ENCODE measurements at places on chromosomes 3 and 15. TPM values are rescaled to one million over a fixed set of nuclear protein-coding genes. Genes with fewer than 3 reads are reported as not detected.

HCLS1 gene
- not detected for total RNA-seq

NME9 gene
- not detected for total RNA-seq

STRA6 gene
- total RNA-seq: 12.9 TPM

PLS1 gene
- total RNA-seq: 9.5 TPM

KLF13 gene
- total RNA-seq: 20.8 TPM

ROPN1 gene
- total RNA-seq: not detected

CFAP91 gene
- total RNA-seq: 0.17 TPM

FAM81A gene
- total RNA-seq: 3.9 TPM

CD200R1 gene
- total RNA-seq: not detected

GHSR gene
- not detected for total RNA-seq

IGSF10 gene
- under 0.01 TPM for total RNA-seq

CLSTN2 gene
- total RNA-seq: 3.9 TPM

SMCO1 gene
- not detected for total RNA-seq

IQCH gene
- 1.4 TPM for total RNA-seq

FOXL2 gene
- 0.06 TPM for total RNA-seq

TEX9 gene
- total RNA-seq: 9.5 TPM

DNA sequence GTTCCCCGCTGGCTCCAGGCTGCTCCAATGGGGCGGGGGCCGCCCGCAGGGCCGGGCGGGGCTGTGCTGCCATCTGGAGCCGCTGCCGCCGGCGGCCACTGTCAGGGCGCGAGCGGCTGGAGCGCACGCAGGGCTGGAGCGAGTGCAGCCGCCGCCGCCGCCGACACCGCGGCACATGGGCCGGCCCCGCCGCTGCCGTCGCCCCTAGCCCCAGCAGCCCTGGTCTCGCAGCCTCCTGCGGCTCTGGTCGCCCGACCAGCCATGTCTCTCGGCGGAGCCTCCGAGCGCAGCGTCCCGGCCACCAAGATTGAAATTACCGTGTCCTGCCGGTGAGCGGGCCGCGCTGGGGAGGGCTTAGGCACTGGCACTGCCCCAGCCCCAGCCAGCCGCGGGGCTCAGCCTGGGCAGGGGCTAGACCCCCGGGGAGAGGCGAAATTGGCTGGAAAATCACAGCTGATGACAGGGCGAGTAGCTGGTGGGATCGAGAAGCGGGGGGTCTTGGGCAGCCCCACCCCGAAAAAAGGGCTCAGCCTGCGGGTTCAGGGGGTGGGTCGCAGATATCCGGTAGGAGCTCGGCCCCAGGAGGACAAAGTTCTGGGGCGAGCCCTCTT lies at the start of gene CPNE9:
TSS of gene CPNE9 (plus strand) at position 98 of the 611 bp plus-strand sequence. CDS start at position 262, 164 bp downstream.
- no peak for DNase-seq

GRCh38 chr3:24315971-24316370 lies 178.7 kb downstream of the THRB start:
- no peak for DNase-seq

DNA sequence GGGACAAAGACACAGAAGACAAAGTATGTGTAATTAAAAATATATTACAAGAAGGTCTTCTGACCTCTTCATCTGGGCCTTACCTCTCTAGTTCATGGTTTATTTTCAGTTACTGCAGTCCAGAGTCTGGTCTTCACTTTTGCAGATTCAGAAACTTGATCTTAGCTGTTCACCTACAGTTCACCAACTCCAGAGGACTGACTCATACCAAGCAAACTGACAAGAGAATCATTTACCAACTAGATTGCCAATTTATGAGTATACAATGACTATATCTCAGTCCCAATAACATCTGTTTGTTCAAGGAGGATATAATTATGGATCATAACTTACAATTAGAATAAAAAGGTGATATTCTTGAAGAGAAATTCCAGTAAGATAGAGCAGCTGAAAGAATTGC lies 9.0 kb downstream of the P2RY1 start:
- DNase-seq: no peak

GRCh38 chr15:99181545-99181971 lies 67.8 kb downstream of the TTC23 start:
- no peak for DNase-seq

- no peak for DNase-seq
Observed at GRCh38 chr15:93860701-93861100, 370.7 kb upstream of the MCTP2 start.

DNA sequence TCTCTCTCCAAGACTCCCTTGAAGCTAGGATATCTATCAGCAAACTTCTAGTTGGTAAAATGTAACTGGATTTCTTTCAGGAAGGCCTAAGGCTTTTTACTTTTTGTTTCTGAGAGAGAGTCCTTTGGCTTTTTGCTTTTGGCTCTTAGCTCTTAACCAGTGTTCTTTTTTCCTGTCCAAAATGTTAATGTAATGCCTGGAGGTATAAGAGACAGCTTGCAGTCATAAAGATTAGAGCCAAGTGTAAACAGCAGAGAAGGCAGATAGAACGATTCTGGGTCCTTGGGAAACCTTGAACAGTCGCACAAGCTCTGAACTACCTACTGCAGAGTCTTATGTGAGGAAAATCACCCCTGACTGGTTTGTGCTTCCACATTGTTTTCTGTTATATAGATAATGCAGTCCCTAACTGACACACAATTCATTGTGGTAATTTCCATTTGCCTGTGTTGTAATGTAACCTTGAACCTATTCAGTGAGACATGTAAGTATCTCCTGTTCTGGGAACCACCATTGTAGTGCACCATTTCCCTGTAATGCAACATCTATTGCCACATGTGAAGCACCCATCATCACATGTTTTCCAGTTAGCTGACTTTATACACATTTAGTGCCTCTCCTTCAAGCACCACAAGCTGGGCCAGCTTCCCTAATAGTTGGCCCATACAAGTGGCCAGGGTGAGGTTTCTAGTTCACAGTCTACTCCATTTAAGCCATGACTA lies 1311.9 kb downstream of the ROBO1 start:
- DNase-seq: no peak

GRCh38 chr3:42308651-42309050 lies 42.7 kb upstream of the CCK start:
- DNase-seq: no peak

DNA sequence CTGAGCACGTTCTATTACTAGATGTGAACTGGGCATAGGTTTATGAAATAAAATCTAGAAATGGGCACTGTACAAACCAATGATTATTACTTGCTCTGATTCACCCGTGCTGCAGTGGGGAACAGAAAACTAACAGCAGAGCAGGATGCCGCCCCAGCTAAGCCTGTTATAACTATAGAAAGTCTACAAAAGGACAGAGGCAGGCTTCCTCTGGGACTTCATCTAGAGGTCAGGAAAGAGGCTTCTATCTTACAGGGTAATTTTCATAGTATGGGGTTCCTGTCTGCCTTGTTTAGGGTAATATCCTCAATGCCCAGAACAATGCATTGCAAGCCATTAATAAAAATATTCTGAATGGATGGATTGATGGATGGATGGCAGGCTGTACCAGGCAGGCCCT lies 177.0 kb upstream of the TBL1XR1 start:
- DNase-seq: no peak

DNA sequence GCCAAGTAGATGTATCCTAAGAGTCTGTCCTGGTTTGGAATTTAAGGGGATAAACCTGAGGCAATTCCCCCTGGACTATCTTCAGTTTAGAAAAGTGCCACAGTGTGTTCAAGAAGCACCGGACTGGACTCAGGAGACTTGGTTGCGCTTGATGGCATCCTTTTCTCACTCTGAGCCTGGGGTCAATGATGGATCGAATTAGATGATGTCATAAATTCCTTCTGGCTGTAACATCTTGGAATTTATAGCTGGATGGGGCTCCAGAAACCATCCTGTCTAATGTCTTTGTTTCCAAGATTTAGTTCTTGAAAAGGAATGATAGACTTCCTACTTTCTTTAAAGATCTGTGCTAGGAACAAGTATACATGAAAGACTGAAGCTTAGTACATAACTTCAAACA lies 280.6 kb downstream of the LPP start:
- no peak for DNase-seq

GRCh38 chr3:186096290-186096689 lies 12.6 kb downstream of the ETV5 start:
- DNase-seq: no peak

DNA sequence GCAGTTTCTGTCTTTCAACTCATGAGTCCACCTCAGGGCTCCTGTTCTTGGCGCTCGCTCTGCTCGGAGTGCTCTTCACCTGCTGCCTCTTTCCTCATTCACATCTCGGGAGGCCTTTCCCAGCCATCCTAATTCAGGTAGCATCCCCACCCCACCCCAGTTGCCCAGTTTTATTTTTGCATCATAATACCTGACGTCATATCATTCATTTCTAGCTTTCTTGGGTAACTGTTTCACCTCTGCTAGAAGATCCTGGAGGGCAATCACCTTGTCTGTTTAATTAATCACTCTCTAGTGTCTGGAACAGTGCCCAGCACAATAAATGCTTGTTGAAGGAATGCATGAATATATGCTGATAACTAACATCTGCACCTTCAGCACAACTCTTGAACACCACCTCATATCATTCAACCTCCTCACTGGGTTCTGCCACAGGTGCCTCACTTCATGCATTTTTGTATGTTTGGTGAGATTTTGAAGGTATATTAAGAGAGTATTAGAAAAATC lies 7.6 kb downstream of the NUSAP1 start:
- no peak for DNase-seq

- no peak for DNase-seq
Observed at GRCh38 chr3:149430216-149430615, 44.3 kb upstream of the TM4SF4 start.

DNA sequence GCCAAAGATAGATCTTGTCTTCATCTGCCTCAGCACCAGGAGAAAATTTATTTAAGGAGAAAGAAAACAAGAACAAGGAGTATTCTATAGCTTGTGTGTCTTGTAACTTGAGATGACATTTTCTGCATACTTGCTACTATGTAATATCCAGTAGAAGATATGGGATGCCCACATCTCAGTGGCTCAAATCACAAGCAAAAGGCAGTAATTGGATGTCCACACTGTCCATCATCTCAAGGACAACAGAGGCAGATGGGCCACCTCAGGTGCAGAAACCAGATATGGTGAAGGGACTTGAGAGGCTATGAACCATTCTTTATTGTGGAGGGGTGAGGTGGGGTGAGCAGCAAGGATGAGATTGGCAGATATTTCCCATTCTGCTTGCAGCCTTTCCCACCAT lies 309.0 kb downstream of the GBE1 start:
- no peak for DNase-seq

- DNase-seq: no peak
Observed at GRCh38 chr15:20358066-20358778, 183.4 kb downstream of the GOLGA6L6 start.

GRCh38 chr3:49476563-49476962 lies 6.5 kb downstream of the DAG1 start:
- no peak for DNase-seq

DNA sequence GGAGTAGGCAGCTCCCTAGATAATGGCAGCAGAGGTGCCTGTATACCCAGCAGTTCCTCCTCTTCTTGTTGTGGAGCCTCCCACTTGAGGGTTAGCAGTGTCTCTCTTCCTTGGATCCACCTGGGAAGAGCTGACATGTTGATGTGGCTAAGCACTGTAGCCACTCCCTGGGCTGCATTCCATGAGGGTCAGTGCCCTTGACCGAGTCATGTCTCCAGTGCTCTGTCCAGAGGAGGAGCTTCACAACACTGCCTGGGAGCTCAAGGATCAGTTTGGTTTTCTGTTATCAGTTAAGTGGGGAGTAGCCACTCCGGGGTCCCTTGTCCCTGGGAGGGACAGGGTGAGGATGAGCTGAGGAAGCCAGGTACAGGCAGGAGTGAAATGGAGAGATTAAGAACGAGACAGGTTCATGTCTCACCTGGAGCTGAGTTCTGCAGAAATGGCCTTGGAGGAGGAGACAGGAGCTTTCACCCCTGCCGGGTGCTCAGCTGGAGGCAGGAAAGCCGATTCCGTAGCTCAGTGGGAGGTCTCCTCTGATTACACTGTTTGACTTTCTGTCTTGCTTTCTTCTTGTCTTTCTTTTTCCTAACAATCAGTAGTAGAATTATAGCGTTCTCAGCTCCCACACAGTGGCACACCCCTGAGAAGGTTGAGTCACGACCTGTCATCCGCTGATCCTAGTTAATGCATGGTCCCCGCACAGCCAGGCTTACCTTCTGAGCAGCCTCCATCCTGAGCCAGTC lies 57.9 kb upstream of the SEC22A start:
- no peak for DNase-seq

DNA sequence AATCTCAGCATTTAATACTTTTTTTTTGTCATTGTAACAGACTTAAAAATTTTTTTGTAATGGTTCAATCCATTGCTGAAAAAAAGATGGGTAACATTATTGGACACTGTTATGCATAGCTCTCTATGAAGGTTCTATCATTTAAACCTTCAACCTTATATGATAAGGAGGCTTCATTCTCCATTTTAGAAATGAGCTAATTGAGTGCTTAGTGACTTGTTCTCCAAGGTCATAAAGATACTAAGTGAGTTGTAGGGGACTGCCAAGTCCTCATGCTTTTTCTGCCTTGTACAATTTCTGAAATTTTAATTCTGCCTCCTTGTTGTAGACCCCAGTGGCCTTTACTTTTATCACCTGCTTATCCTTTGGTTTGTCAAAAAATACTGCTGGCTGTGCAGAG lies 56.7 kb downstream of the MGA start:
- DNase-seq: no peak

DNA sequence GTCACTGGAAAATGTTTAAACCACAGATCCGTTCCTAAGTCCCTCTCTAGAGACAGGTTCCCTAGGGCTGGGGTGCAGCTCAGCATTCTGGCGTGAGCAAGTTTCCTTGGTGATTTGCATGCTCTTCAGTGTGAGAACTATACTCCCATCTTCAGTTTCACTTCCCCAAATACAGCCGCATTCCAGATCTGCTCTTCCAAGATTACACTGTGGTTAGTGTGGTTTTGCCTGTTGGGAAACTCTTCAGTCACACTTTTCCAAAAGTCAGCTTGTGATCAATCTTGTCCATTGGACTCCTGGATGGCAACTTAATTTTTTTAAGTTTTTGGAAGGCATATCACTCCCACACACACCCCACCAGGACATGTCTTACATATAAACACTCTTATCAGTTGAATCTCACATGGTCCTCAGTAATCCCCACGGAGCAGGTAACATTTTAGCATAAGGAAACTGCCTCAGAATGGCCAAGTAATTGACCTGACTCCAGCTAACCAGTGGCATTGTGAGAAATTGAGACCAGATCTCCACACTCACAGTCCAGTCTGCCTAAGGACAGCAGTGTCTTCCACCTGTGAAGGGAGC lies 33.5 kb upstream of the PTPN23 start:
- peak; percentile 25 for DNase-seq

DNA sequence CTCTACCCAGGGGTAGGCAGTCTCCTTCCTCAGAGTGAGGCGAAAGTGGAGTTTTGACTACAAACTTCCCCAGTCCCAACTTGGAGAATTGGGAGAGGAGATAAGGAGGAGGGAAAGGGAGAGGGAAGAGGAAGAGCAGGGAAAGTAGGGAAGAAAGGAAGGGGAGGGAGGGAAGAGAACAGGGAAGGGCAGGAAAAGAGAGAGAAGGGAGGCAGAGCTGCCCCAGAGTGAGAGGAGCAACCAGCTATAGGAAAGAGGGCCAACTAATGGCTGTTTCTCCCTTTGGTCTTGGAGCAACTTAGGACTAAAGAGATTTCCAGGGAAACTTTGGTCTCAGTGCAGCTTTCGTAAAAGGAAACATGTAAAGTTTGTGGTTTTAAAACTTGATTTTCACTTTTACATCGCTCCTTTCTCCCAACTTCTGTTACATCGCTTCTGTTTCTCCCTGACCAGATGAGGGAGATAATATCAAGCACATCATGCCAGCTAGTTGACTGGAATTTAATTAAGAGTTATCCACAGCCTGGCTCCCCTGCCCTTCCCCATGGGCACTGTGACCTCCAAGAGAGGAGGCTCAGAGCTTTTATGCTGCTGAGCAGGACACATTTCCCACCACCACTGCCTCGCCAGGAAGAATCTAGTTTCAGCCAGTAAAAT lies 1.4 kb downstream of the CA12 start:
- no peak for DNase-seq

Measured in H4 (cell line).